ENCODE measurements at places on chromosomes 4 and X.

DNA sequence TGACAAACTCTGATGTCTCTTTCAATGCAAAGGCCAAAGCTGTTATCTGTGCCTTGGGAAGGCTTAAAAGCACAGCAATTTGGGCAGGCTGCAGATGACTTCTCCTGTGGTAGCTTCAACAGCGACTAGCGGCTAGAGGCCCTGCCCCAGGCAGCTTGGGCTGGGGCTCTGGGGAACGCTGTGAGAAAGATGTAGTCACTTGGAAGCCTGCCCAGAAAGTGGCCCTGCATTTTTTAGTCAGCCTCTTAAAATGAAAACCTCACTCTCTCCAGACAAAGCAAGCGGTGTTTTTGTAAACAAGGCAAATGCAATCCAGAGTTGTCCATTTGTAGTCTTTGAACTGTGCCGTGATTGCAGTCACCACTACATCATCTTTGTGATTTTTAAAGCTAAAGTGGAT lies 27.5 kb downstream of the PCYT1B start:
- no peak for DNase-seq

DNA sequence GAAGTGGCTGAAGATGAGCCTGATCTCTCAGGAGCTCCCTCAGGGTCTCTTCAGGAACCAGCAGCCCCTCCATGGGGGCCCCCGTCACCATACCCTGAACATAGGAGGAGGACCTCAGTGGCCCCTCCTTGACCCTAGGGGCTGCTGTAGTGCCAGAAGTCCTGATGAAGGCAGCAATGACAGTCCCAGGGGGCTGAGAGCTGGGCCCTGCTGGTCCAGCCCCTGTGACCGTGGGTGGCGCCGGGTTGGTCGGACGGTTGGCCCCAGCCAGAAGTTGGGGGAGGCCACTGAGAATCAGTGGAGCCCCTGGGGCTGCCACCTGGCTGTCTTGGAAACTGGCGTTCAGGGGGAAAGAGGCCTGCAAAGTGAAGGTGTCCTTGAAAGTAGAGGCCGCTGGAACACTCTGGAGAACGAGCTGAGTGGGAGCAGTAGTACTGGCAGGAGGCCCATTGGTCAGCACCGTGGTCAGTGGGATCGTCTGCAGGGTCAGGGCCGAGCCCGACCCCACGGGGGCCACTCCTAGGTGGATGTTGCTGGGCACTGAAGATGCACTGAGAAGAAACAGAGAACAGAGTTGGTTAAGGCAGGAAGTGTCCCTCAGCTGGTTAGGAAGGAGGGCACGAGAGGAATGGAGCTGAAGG lies 43.2 kb downstream of the ELF4 start:
- no peak for DNase-seq

DNA sequence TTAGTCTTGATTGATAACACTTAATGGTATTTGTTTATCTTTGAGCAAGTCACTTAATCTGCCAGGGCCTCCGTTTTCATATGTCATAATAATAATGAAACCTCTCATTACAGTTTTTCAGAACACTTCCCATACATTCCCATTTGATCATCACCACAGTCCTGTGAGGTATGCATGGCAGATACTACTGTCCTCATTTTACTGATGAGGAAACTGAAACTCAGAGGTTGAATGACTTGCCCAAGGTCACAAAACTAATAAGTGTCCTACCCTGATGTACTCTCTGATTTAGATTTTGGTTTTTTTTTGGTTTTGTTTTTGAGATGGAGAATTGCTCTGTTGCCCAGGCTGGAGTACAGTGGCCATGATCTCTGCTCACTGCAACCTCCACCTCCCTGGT lies 25.7 kb downstream of the ZFX start:
- DNase-seq: no peak

DNA sequence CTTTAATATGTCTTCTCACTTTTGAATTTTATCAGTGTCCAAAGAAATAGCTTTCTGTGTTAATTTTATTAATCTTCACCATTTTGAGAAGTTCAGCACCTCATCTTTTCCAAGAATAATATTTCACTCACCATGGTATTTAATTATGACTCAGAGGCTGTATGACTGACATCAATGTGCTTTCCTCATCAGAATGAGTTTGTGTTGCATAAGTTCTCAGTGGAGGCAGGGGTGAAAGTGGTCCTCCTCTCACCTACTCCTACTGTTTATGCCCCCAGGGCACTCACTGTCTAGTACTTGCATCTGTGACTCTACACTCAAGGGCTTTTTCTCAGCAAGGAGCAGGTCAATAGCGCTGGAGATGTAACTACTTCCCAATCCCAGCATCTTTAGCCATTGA lies 905.3 kb upstream of the INTU start:
- no peak for DNase-seq

- DNase-seq: no peak
These were observed 118.3 kb downstream of the ADGRL3 start for GRCh38 chr4:61318431-61318830.

DNA sequence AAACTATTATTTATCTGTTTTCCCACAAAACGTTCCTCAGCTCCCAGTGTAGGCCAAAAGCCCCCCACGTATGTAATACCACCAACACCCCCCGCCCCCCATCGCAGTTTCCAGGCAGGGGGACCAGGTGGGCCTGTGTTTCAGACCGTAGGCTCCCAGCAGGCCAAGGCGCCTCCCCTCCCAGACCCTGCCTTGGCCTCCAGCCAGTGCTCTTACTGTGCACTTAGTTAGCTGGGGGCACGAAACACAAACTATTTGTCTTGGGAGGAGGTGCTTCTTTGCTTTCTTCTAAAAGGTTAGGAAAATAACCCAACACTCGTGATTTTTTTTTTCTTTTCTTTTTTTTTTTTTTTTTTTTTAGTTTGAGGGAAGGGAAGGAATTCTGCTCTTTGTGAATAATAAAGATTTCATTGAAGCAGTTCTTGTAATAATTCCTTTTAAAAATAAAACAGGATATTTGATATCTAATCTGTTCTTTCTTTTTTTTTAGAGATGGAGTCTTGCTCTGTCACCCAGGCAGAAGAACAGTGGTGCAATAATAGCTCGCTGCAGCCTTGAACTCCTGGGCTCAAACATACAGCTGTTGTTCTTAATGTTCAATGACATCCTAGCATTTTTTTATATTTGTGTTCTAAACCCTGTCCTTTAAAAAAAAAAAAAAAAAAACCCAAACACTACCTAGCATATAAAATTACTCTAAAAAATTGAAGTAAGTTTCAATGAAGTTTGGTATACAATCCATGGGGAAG lies 83.0 kb upstream of the CLDN34 start:
- DNase-seq: no peak

DNA sequence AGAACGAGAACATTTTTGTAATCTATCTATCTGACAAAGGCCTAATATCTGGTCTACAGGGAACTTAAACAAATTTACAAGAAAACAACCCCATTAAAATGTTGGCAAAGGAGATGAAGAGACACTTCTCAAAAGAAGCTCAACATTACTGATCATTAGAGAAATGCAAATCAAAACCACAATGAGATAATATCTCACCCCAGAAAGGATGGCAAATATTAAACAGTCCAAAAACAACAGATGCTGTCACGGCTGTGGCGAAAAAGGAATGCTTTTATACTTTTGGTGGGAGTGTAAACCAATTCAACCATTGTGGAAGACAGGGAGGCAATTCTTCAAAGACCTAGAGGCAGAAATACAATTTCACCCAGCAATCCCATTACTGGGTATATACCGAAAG lies 2284.8 kb downstream of the ARAP2 start:
- no peak for DNase-seq

DNA sequence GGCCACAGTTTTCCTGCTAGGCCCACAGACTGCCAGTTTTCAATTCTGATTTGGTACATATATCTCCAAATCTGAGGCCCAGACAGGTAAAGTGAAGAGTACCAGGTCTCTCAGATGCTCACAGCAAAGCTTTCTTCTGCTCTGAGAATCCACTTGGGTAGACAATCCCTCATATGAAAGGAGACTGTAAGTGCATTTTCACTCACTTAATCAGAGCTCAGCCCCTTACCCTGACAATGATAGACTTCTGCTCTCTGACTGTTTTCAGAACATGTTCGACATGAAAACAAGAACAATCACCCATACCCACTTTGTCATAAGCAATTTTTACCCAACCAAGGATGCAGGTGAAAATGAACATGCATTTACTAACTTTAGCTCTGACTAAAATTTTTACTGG lies 7.1 kb downstream of the GPRIN3 start:
- DNase-seq: no peak

GRCh38 chrX:39431893-39432292 lies 630.6 kb downstream of the MID1IP1 start:
- no peak for DNase-seq

- DNase-seq: no peak
These were observed 53.5 kb upstream of the SMIM31 start for GRCh38 chr4:164700471-164700870.

DNA sequence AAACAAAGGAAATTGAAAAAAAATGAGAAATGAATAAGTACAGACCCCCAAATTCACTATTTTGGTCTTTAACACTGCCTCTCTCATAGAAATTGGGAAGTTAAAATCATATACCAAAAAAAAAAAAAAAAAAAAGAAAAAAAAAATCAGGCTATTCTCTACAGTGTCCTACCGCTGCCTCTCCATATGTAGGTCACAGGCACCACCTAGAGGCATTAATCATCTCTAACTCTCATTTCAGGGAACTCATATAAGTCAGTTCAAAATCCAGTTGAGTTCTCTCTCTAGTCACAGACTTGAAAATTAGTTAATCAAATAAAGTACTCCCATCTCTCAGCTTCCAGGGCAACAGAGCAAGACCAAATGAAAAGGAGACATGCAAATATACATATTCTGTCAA lies 47.9 kb downstream of the COX18 start:
- no peak for DNase-seq

DNA sequence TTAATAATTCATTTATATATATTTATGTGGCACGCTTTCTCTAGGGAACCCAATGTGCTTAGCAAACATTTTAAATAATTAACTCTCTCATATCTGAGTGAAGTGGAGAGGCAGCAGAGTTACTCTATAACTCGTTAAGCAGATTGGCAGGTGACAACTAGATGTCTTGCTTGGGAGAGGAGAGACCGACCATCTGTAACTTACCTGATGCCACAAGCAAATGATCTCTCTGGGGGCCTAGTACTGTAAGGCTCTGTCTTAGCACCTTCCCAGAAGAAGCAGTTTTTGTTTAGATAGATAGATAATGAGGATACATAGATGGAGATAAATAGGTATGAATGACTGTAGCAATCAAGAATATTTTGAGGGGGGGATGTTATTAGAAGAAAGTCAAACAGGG lies 11.9 kb upstream of the SEL1L3 start:
- no peak for DNase-seq

GRCh38 chrX:133541021-133541420 lies 125.7 kb upstream of the GPC4 start:
- DNase-seq: no peak

DNA sequence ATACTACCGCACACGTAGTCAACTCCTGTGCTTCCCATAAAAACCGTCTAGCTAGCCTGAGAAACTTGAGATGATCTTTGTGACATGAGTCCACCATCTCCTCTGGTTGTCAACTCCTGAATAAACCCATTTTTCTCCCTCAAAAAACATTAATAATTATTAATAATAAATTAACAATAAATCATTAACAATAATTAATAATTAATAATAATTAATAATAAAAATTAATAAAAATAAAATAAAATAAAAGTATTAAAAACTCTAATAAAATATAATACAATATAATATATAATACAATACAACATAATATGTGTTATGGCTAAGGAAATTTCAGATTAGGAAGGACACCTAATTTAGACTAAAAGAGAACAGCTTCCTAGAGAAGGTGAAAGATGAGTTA lies 20.7 kb upstream of the TMPRSS11E start:
- DNase-seq: no peak

DNA sequence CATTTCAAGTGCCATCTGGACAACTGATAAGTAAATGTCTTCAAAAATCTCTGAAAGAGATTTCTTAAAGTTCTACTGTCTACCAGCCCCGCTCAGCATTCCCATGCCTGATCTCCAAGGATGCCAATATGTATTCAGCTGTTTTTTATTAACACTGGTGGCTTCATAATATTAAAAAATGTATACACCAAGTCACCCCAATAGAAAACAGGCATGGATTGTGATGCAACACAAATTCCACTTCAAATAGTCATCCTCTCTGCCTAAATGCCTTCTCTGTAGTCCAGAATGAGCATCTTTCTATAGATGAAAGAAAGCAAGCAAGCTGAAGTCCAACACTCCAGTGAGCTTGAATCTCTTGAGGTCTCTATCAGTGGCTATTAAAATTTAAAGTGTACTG lies 152.2 kb upstream of the PPARGC1A start:
- DNase-seq: no peak

DNA sequence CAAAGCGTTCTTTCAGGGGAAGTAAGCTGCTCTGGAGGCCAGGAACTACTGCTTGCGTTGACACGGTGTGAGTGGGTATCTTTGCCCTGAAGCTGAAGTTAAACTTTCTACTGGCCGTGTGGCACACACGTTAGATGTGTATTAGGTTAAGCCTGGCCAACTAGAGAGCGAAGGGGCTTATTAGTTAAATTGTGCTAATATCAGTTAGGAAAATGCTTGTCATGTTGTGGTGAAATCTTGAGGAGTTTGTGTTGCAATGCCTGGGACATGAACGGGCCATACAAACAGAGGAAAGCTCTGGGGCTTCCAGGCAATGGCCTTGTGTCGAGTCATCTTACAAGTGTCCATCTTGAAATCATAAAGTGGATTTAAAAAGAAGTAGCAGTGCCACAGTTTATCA lies 62.6 kb downstream of the NSUN7 start:
- no peak for DNase-seq

DNA sequence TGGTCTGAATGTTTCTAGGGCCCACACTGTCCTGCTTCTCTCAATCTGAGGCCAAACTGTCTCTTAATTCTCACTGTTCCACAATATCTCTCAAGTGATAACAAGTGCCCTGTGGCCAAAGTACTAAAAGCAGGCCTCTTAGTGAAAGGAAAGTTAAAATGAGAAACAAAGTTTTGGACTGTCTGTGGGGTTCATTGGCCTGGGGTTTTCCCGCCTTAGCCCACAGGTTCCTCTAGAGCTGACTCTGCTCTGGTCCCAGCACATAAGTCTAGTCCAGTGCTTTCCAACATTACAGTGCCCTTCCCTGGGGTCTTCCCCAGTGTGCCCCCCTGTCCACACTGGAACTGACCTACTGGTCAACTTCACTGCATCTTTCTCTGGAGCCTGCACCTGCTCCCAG lies 6.3 kb downstream of the MAGEB1 start:
- no peak for DNase-seq

- DNase-seq: no peak
These were observed 64.0 kb upstream of the GPRIN3 start for GRCh38 chr4:89371614-89372013.

Measured in stimulated activated naive CD8-positive, alpha-beta T cell treated with anti-CD3 and anti-CD28 coated beads, Interleukin-15, amount 100 ng/mL, for 72 hours (primary cell).